CD4-positive, alpha-beta T cell treated with Interferon alpha-2 for 1 hour (primary cell): ENCODE measurements at places on chromosomes 13 and 19.
A peak's percentile ranks its signal among the peaks of the same experiment; 100 is the strongest.

GRCh38 chr13:18739310-18739709 is 442.3 kb downstream of the TUBA3C start:
- no peak for DNase-seq

GRCh38 chr19:16836115-16837034 is 7.2 kb downstream of the SIN3B start:
- DNase-seq: peak; percentile 59

- no peak for DNase-seq
Observed at GRCh38 chr19:15216363-15216762, 15.6 kb upstream of the NOTCH3 start.

- no peak for DNase-seq
Observed at GRCh38 chr19:2428321-2428690, 920 bp upstream of the TIMM13 start.

- peak; percentile 45 for DNase-seq
Observed at GRCh38 chr13:51822106-51822815, 18.3 kb upstream of the DHRS12 start.

GRCh38 chr19:36418287-36419001 is at the start of gene ZFP82:
Gene ZFP82 (minus strand): TSS chr19:36418644. CDS start chr19:36409789, 8,855 bp downstream.
- peak; percentile 83 for DNase-seq
